ENCODE measurements at places on chromosomes 4 and X.

GRCh38 chr4:181661923-181662322 lies 581.3 kb upstream of the TENM3 start:
- DNase-seq, result no peak

DNA sequence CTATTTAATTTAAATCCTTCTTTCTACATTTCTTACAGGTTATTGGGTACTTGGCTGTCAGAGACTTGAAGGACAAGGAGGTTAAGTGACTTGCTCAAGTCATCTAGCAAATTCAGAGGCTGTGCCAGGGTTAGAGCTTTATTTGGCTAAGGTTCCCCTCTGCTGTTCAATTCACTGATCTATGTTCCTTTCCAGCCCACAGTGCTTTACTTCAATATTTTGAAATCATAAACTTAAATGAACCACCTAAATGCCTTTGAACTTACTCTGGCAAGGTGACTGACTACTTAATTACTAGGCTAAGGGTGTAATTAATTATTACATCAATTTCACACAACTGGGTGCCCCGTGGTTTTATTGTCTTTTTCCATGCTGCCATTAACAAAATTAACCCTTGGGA lies 288.7 kb downstream of the CAMK2D start:
- no peak for DNase-seq

- no peak for DNase-seq
These were observed 250.7 kb downstream of the NAP1L3 start for GRCh38 chrX:93422693-93423092.

DNA sequence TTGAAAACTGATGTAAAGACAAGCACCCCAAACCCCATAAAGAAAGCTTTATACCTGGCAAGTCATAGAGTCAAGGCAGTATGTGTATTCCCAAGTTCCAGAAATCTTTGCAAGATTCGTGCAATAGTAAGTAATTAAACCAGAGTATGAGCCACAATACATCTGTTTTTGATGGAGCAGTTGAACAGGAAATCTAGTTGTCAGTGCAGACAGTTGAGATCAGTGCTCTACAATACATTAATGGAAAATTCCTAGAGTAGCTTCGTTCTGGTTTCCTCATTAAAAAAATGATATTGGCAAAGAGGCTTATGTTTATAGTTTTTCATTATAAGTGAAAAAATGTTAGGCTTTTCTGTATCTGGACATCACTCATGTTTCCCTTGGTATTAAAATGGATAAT lies 575.3 kb downstream of the TRIML1 start:
- DNase-seq, result no peak

GRCh38 chrX:55758033-55758432 lies 40.5 kb downstream of the RRAGB start:
- DNase-seq, result no peak

GRCh38 chr4:167581449-167581965 lies 347.2 kb upstream of the SPOCK3 start:
- DNase-seq, result no peak

DNA sequence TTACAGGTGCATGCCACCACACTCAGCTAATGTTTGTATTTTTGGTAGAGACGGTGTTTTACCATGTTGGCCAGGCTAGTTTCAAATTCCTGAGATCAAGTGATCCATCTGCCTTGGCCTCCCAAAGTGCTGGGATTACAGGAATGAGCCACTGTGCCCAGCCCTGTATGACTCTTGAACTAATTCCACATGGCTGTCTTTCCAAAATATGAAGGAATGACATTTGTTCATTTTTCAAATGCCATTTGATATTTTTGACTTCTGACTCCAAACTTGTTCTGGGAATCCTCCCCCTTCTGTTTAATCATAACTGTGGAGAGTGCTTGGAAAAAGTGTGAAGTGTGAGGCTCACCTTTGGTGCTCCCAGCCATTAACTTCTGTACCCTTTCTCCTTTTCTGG lies 119.2 kb downstream of the NHS start:
- no peak for DNase-seq

GRCh38 chr4:159551281-159551680 lies 448.4 kb downstream of the RAPGEF2 start:
- DNase-seq, result no peak

DNA sequence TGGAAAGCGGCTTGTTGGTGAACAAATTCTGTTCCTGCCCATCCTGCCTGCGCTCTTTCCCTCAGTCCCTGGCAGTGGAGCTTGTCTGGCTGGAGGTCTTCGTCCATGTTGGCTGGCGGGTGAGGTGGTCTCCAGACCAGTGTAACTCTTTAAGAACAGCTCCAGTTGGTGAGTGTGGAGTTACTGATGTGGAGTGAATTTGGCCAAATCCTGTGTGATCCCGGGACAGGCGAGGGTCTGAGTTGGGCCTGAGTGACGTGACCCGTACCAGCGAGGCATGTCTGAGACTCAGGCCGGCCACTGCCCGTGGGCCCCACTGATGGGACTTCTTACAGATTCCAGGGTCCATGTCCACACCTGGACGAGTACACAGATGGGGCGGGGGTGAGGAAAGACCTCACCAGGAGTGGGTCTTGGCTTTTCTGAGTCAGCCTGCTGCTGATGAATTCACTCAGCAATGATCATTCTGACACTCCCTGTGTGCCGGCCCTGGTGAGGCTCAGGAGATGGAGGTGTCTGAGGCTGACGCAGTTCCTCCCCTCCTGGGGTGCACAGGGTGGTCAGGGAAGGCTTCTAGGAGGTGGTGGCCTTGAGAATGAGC lies 45.5 kb downstream of the PSAPL1 start:
- DNase-seq, result no peak

DNA sequence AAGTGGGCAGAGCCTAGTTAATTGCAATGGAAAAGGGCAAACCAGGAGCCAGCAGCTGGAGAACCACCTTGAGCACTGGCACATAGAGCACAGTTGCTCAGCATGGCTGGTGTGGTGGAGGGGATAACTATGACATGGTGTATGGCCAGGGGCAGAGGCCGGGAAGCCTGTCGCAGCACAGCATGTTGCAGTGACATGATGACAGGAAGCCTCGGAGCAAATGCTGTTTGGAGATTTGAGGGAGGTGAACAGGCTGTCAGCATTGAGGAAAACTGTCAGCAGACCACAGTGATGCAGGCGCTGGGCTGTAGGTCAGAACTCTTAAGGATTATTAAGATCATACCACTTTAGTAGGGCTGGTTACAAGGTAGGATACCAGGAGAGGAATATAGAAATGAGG lies 228.7 kb downstream of the CBR4 start:
- DNase-seq, result no peak

DNA sequence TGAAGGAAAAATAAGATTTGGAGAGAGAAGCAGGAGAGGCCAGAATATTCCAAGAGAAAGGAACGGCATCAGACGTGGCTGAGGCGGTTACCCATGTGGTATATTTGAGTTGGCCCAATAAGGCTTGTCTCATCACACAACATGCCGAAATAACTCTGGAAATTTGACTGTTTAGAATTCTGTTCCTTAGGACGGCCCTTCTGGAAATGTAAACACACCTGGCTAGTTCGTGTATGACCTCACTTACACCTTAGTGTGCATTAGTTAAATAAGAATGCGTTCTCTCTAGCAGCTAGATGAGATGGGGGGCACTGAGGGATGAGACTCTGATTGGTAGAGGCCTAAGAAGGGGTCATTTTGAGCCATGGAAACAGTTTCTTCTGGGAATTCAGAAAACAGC lies 33.2 kb upstream of the PLAC1 start:
- no peak for DNase-seq

DNA sequence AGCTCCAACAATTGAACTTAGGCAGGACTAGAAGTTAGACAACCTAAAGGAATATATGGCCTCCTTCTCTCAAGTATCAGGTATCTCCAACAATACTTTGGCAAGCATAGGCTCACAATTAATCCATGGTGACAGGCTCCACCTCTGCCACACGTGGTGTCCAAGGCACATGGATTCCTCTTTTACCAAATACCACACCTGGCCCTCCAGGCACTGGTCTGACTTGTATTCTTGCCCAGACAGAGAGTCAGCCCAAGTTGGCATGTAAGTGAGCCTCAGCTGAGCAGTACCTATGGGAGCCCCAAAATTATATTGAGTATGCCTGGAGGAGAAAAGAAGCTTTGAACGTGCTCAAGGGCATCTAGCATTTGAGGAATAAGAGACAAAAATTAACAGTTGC lies 19.6 kb downstream of the SRPX2 start:
- no peak for DNase-seq
